Stimulated activated CD4-positive, alpha-beta T cell treated with anti-CD3 and anti-CD28 coated beads, Interleukin-1b, Interleukin-23, amount 100 ng/mL, for 1 hour (primary cell): ENCODE measurements at places on chromosomes 5 and 9.

DNA sequence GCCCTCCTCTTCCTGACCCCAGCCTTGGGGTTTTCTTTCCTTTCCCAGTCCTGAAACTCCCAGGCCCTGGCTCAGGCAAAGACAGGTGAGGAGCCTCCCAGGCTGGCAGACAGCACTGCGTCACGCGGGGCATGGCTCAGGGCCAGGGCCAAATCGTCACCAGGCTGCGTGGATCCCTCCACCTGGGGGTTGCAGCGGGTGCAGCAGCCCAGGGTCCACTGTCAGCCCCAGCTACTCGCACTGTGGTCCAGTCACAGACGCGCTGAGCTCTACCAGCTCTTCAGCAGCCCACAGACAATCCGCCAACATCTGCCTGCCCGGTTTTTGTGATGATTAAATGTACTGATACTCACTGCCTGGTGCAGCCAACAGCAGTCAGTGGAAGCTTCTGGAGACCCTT is 12.1 kb downstream of the FAM78A start:
- no peak for DNase-seq

GRCh38 chr9:22170990-22171670 is 162.0 kb upstream of the CDKN2B start:
- no peak for DNase-seq

- no peak for DNase-seq
Observed at GRCh38 chr5:68484307-68485068, 268.9 kb downstream of the PIK3R1 start.

- DNase-seq = no peak
Observed at GRCh38 chr5:176188506-176189193, 49.6 kb upstream of the SIMC1 start.

- no peak for DNase-seq
Observed at GRCh38 chr9:94140418-94140780, 56.1 kb downstream of the PTPDC1 start.

DNA sequence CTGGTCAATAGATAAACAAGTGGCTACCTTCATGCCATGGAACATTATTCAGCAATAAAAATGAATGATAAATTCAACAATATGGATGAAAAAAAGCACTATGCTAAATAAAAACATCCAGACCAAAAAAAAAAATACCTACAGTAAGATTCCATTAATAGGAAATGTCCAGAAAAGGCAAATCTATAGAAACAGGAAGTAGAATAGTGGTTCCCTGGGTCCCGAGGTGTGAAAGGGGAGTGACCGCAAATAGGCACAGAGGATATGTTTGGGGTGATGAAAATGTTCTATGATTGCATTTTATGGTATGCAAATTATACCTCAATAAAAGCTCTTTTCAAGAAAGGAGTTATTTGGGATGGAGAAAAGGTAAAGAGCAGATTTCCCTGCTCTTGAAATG is 3.6 kb upstream of the GPR151 start:
- DNase-seq = no peak
